ENCODE measurements at places on chromosomes 2 and 18.

DNA sequence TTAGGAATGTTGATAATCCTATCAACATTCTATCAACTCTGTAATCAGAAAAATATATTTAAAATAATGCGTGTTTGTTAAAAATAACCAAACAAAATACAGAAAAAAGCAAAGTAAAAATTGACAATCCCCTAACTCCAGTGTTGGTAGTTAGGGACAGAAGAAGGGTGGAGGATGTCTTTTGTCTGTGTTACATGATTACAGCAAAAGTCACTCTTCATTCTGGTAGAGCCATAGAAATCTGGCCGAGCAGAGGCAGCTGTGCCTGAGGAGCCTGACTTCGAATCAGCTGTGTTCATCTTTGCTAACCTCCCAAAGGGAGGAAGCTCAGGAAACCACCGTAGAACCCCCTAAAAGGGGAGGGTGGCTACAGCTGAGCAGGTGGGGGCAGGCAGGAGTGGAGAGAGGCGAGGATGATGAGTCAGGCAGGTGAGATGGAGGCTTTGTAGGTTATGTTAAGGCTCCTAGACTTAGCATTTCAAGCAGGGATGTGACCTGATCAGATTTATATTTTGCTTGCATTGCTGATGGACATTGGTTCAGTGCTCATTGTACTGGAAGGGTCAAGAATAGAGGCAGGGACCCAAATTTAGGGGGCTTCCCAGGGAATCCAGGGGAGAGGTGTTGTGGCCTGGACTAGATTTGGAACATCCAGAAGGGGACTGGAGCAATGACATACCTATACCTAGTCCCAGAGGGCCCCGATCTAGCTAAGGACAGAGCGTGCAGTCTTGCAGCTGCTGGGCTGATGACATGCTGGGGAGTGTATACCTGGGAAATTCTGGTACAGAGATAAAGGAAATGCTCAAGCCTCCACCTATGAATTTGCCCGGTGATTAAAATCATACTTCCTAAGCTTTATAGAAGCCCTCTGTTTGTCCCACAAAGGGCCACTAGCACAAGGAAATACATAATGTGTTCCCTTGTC, 95.7 kb downstream of the NEDD4L start:
- no peak for DNase-seq

DNA sequence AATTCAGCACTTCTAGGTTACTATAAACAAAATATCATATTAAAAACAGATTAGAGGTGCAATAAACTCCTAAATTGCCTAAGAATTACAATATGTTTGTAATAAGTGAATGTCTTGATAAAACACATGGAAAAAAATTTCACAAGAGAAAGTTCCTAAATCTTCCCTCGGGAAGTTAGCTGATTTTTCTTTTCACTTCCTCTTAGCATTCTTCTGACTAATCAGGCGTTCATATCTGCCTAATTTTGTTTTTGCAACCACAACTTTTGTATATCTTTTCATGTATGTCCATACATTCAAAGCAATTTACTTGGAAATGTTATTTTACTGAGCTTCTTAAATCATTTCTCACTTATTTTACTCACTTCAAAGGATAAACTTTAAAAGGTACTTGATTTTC, 88.5 kb downstream of the RTTN start:
- DNase-seq: no peak

DNA sequence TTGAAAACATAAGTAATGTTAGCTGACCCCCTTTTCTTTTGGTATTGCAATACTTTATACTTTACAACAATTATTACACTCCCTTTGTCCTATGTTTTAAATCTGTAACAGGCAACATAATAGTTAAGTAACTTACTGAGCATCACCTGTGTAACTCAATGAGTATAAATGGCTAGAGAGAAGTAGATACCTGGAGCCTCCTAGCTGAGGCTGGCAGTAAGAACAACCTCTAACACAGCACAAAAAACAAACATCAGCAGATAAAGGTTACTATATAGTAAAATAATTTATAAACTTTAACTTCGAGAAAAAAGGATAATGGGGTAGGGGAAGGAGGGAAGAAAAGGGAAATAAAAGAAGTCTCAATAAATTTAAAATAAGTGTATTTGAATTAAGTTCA, 73.1 kb upstream of the ST8SIA5 start:
- no peak for DNase-seq

- peak; percentile 34 for DNase-seq
Measured at GRCh38 chr2:38375696-38376345, 1.3 kb downstream of the ATL2 start.

DNA sequence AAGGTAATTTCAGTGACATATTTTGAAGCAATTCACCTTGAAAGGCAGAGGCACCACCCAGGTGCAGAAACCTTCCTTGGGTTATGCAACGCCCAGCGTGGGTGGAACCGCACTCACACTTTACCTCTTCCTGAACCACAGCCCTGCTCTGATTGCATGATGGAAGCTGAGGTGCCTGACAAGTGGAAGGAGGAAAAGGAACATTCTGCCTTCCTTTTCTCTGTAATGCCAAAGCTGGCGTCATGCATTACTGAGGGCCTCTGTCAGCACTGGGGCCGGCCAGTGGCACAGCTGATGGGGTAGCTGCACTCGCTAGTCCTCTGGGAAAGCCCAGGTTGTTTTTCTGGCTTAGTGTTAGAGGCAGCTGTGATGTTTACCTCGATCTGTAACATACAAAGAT, 266.5 kb downstream of the NEDD4L start:
- DNase-seq: peak; percentile 59

DNA sequence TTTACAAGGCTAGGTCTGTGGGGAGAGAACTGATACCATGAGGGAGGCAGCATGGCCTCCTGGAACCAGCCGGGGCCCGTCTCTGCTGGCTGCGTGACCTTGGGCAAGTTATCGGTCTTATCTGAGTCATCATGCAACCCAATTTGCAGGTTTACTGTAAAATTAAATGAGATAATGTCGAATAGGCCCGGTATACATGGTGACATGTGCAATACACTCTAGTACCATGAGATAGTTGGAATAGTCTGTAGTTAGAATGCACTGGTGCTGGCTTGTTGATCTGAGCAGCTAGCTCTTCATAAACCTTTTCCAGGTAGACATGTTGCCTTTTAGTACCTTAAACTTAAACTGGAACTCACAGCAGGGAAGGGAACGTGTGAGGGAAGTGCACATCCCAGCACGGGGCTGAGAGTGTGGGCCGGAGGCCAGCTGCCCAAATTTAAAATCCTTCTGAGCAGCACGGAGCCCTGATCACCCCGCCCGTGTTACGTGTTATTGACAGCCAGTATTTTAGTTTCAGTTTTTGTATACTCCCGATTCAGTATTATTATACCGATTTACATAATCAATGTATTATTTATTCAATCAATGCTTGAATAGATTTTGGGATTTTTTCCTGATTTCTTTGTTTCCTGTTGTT, 72.4 kb upstream of the HS6ST1 start:
- no peak for DNase-seq

GRCh38 chr2:203869223-203870042, 1.9 kb downstream of the CTLA4 start:
- no peak for DNase-seq

All from stimulated activated CD4-positive, alpha-beta T cell treated with anti-CD3 and anti-CD28 coated beads, Interleukin-4, amount 100 ng/mL, for 4 hours (primary cell).